ENCODE measurements at places on chromosomes 16 and 17.

DNA sequence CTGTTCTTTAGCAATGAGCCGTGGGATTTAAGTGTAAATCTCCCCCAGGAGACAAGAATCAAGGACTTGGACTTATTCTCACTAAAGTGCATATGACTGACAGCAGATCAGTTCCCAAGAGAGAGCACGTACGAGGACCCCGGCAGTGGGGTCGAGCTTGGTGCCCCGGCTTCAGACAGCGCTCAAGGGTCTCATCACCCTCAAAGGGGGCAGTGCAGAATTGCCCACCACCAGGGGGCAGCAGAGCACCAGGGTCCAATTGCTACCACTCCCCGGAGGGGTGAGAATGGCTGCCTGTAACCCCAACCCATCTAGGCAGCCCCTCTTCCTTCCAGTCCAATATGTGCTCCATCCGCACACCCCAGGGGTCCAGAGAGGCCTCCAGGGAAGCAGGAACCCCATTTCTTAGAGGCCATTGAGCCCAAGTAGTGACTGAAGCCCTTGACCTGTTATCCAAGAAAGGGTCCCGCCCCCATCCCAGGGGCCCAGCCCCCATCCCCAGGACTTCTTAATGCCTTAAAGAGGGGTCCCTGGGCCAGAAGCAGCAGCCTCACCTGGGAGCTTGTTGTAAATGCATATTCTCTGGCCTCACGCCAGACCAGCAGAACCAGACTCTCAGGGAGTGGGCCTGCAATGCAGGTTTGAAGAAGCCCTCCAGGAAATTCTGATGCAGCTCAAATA is 86.1 kb downstream of the ZDHHC7 start:
- peak; percentile 76 for DNase-seq

DNA sequence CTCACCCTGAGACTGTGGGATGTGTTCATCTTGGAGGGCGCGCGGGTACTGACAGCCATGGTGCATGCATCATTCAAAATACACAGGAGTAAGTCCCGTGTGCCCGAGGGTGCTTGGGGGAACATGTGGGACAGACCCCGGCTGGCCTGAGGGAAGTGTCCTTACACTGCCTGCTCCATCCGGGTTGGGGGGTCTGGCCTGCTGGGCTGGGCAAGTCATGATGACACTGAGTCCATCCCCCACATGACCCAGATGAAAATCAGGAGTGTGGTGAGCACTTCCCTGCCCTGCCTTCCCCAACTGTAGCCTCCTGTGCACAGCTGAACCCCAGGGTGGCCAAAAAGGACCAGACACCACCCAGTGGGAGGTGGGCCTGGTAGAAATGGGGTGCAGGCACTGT is 10.8 kb downstream of the TBC1D26 start:
- DNase-seq: no peak

GRCh38 chr16:74577882-74578366 is 29.0 kb downstream of the GLG1 start:
- DNase-seq: peak; percentile 20

DNA sequence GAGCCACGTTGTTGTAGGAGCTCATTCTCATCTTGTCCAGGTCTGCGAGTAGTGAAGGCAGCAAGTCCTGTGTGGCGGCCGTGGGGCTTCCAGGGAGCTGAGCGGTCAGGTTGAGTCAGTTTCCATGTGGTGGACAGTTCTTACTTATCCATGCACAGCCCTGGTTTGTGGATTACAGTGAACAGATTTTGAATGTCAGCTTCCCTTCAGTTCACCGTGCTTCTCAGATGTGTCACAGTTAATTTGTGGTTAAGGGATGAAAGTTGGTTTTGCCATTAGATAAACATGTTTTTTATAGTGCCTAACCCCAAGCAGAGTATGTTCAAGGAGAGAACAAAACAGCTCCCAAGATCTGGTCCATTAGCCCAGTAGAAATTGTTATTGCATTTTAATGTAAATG is 103.1 kb downstream of the RPTOR start:
- no peak for DNase-seq

DNA sequence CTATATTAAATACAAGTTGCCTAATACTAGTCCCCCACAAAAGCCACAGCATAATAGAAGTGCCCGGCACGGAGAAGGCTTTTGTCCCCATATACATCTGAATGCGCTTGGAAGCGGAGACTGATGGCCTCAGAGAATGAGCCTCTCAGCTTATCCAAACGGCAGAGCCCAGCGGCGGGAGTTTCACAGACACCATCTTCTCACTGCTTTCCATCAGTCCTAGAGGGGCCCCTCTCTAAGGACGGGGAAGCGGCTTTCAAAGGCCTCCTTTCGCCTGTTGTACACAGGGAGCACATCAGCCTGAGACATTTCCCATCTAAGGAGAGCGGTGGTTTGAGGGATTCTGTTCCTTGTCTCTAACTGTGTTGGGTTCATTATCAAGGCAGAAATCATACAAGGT is 16.9 kb downstream of the NXN start:
- DNase-seq: no peak

GRCh38 chr16:5875416-5875815 is 777.8 kb upstream of the EEF2KMT start:
- no peak for DNase-seq

DNA sequence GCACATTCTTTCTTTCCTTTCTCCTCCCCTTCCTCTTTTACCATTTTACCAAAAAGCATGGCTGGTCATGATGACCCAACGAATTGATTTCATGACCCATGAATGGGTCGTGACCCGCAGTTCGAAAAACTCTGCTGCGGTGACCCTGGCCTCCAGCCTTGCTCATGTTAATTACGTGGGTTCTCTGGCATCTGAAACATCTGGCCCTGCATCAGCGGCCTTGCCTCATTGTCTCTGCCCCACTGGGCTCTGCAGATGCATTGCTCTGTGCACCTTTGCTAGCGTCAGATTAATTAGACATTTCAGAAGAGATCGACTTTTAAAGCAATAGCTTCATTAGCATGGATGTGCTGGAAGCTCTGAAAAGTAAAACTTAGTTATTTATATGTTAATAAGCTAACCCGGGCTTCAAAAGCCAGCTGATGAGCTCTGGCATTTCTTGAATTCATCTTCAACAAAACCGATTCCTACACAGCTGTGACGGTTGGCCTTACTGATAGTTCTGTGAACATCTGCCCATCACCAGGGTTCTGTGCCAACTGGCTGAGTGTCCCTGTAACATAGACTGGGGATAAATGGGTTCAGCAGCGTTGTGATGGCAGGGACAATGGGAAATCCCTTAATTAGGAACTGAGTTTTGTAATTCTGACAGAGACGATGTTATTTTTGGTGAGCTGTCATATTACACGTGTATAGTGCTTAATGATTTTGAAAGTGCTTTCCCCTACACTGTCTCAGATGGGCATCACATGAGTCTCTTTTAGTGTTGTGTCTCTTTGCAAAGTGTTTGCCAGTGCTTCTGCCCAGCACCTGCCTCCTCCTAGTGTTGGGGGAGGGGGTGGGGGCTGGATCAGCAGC is 225.9 kb upstream of the EEF2KMT start:
- no peak for DNase-seq

DNA sequence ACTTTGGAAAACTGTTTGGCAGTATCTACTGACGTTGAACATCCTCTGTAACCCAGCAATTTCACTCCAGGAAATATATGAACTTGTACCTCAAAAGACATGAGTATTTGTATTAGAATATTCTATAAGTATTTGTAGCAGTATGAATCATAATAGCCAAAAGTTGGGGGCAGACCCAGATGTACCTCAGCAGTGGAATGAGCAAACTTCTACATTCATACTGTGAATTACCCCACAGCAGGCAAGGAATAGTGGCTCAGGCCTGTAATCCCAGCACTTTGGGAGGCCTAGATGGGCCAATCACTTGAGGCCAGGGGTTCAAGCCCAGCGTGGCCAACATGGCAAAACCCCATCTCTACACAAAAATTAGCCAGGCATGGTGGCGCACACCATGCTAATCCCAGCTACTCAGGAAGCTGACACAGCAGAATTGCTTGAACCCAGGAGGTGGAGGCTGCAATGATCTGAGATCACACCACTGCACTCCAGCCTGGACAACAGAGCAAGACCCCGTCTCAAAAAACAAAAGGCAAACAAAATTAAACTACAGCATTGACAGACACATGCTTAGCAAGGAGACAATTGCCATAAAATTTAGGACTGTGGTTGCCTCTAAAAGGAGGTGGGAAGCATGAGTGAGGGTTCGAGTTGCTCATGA is 11.2 kb upstream of the HELZ start:
- DNase-seq: no peak

DNA sequence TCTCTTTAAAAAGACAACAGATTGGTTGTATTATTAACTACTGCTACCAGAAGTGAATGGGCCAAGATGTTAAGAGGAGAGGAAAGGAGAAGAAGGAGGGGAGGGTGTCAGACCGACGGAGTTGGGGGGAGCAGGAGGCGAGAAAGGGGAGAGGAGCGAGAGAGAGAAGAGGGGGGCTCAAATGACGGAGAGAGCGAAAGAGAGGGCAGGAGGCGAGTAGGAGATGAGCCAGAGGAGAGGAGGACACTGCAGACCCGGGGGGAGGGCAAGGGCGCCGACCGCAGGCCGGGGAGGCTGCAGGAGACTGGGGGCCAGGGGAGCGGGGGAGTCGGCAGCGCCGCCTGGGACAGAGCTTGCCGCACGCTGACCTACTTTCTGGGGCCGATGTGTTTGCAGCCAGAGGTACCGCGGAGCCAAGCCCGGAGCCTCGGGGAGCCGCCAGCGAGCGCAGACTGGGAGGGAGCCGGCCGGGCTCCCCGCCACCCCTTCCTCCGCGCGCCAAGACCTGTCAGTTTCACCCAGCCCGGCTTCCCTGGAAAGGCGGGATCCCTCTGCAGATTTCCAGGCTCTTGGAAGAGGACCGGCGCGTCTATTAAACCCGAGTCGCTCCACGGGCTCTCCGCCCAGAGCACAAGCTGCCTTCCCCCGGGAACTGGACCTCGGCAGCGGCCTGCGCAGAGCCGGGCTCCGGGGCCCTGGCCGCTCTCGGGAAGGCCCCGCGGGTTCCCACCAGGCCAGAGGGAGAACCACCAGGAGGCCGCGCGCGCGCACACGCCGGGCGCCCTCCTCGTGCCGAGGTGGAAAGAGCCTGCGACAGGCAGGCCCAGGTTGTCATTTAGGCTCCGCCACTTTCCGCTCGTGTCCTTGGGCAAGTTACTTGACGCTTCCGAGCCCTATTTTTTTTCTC is 74.6 kb downstream of the CMC2 start:
- DNase-seq: peak; percentile 53

- DNase-seq: no peak
Observed at GRCh38 chr16:27634779-27635178, 84.8 kb downstream of the KATNIP start.

- no peak for DNase-seq
Observed at GRCh38 chr17:10265100-10265810, 66.8 kb upstream of the GAS7 start.

DNA sequence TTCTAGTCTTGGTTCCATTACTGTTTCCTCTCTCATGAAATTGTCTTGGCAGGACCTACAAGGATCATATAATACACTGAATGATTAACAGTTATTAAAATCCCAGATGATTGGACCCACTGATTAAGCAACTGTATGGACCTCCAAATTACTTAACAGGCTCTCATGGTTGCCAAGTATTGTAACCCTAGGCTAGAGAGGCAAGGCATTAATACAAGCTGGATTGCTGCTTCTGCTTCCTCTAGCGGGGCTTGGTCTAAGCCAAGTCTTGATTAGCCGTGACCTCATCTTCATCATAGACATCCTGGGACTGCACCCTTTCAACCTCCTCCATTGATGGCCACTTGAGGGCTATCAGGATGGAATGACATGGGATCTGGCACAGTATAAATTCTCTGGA is 46.9 kb downstream of the SYCE1L start:
- DNase-seq: no peak

- no peak for DNase-seq
Observed at GRCh38 chr16:2480948-2481347, 6.0 kb downstream of the TBC1D24 start.

GRCh38 chr17:17570140-17570797 is 21.2 kb downstream of the PEMT start:
- peak; percentile 61 for DNase-seq

DNA sequence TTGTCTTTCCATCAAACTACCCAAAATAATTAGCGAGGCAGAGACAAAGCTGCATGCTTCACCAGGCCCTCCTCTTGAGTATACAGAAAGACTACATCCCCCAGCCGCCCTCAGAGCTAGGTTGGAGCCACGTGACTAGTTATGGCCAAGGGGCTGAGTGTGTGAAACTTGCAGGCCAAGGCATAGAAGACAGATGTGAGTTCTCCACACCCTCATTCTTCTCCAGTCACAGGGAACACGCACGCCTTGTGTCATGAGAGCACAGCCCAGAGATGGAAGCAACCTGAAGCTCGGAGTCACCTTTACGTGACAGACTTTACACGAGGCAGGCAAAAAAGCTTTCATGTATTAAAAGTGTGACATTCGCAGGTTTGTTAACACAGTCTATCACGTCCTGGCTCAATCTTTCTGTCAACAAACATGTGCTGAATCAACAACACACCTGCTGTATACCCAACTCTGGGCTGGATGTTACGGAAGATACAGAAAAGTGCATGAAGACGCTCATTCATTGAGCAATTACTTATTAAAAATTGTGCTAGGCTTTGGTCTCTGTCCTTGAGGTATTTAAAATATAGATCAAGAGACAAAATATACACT is 38.3 kb downstream of the STX8 start:
- DNase-seq: no peak

DNA sequence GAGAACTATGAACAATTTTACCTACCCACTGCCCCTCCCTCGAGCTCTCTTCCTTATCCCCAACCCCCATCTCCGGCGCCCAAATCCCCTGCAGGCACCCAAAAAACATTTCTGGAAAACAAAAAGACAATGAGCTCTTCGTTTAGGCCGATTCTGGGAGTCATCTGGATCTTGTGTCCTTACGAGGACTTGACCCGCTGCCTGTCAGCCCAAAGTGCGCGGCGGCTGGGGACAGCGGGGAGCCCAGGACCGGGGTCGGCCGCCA is 524 bp downstream of the STRADA start:
- DNase-seq: peak; percentile 60

GRCh38 chr16:79372503-79373184 is 227.9 kb downstream of the MAF start:
- peak; percentile 54 for DNase-seq

DNA sequence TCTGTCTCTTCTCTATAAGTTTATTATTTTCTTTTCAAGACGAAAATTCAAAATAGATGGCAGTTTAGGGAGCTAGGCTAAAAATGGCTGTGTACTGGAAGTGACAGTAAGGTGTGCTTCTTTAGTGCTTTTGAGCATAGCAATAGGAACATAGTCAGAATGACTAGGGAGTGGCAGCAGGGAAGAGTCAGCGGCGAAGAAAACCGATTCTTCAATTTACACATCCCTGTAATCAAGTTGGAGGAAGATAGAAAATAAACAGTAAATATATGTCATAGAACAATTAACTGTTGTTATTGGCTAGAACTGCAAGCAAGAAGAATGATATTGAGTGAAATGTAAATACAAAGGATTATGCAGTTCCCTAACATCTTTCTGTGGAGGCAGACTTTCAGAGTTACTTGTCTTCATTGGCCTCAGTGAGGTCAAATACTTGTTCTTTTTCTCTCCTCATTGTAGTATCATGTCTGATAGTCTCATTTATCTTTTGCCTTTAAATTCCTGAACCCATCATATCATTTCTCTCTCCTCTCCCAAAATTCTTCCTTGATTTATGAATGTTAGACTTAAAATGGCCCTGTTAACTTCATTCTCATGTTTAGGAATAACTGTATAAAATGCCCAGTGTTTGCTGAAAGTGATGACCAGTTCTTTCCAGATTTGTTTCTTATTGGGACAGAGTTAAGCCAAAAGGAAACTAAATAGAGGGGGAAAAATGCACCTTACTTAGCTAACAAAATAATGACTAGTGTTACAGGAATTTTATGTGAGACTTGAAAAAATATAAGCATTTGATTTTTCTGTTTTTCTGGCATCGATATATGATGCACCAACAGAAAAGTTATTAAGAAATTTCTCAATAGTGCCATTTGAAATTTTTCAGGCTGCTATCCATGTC is 211.4 kb downstream of the BCAS3 start:
- DNase-seq: no peak

GRCh38 chr16:56481468-56482122 is 30.2 kb downstream of the OGFOD1 start:
- DNase-seq: no peak

Data from NB4 (cell line).